ENCODE measurements at places on chromosomes 4 and X.

DNA sequence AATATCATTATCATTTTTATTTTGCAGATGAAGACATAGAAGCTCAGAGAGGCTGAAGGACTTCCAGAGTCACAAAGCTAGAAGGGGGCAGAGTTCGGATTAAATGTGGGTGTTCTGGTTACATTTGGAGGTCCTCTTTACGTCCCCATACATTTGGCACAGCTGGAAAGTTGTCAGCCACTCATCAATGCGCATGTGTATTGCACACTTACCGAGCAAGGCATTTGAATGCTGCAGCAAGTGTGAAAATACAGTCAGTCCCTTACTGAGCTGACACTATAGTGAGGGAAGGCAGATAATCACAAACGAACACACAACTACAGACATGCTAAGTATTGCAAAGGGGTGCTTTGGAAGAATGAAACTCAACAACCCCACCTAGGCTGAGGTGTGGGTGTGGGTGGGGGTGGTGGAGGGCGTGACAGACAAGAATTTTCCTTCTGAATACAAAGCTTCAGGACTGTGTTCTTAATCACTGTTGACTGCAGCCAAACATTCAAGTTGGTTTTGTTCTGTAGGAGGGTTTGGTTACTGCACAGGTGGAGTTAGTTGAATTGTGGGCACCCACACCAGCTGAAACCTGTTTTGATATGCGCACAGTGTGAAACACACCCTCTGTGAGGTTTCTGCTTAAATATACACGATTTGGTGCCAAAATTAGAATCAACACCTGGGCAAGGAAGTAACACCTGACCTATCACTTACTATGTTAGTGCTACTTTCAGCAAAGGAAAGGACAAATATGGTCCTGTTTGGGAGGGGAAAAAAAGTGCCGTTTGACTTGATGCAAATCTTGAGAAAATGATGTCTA is 72.4 kb downstream of the COQ2 start:
- DNase-seq, result no peak

DNA sequence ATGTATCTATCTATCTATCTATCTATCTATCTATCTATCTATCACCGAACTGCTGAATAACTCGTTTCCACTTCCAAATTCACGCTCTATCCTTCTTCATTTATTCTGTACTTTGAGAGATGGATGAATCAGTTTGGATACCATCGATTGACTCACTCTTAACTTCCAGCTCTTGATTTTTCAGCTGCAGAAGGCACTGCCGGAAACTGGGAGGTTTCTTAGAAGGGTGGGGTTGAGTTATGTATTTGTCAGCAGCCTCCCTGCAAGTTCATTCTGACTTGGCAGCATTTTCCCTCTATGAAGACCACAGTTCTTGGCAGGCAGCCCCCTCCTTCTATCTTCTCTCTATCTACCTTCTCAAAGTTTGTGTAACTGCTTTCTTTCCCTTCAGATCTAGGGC is 112.0 kb upstream of the MAGEB18 start:
- DNase-seq, result no peak

- no peak for DNase-seq
Observed at GRCh38 chr4:87306056-87306455, 16.6 kb downstream of the HSD17B13 start.

- DNase-seq, result no peak
Observed at GRCh38 chr4:126582737-126583136, 1050.0 kb upstream of the INTU start.

- DNase-seq, result no peak
Observed at GRCh38 chr4:77699731-77700210, 94.2 kb downstream of the CXCL13 start.

DNA sequence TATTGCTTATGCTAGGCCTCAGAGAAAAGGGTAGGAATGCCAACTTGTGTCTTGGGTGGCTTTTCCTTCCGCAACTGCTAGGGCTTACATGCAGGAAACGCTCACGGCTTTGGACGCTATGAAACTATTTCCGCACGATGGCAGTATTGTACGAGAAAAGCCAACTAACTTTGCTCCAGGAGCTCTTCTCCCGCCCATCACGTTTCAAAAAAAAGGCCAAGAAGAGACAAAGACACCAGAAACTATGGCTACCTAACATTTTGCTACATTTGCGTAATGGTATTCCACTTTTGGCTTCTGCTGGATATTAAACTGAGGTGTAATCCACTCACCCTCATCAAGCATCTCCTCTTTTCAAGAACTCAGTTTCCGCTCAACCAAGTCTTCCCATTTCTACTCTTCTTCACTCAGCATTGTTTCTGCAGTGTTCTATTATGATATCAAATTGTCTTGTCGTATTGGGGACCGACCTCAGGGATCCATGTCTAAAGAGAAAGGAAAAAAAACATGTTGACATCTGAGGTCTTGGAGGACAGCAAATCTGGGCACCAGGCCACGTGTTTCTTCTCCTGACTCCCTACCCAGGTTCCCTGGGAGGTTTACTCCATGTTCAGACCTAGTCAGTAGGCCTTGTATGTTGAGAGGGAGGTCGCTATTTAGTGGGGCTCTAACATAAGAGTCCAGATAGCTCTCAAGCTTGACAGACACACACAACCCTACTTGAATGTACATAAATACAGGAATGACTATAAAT is 239.4 kb upstream of the STK26 start:
- DNase-seq, result no peak
